ENCODE measurements at places on chromosomes 16 and 17.

GRCh38 chr16:66849549-66849948 is 5.3 kb downstream of the CA7 start:
- DNase-seq: no peak

- no peak for DNase-seq
Observed at GRCh38 chr17:42659079-42659931, at the start of gene TUBG2. Gene TUBG2 (plus strand): TSS chr17:42659284. CDS start chr17:42659504, 220 bp downstream.

DNA sequence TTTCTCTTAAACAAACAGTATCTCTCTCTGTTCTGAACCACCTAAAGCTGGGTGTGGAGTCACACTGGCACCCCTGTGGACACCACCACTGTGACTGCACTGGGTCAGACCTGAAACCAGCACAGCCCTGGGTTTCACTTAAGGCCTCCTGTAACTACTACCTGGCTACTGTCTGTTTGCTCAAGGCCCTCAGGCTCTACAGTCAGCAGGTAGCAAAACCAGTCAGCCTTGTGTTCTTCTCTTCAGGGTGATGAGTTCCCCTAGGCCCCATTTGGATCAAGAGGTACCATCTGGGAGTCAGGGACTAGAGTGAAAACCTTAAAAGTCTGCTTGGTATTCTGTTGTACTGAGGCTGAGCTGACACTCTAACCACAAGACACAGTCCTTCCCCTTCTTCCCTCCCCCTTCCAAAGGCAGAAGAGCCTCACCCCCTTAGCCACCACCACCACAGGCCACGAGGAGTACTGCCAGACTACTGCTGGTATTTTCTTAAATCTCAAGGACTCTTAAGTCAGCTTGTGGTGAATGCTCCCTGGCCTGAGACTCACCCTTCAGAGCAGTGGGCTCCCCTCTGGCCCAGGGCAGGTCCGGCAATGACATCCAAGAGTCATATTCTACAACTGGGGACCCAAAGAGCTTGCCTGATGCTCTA is 153.2 kb upstream of the MON1B start:
- no peak for DNase-seq

DNA sequence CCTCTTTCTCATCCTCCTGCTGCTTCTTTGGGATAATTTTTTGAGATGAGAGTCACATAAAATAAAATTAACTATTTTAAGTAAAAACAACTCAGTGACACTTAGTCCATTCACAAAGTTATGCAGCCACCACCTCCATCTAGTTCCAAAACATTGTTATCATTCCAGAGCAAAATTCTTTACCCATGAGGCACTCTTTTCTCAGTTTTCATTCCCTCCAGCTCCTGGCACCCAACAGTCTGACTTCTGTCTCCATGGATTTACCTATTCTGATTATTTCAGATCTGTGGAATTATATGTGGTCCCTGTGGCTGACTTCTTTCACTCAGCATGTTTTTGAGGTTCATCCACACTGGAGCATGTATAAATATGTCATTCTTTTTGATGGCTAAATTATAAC is 239.9 kb upstream of the DYNLRB2 start:
- DNase-seq: no peak

- DNase-seq: no peak
Observed at GRCh38 chr17:4444782-4445473, 11.2 kb downstream of the SPNS3 start.

- no peak for DNase-seq
Observed at GRCh38 chr17:82238472-82239201, 9.8 kb downstream of the SLC16A3 start.

- no peak for DNase-seq
Observed at GRCh38 chr17:68505951-68506350, 6.3 kb upstream of the PRKAR1A start.

GRCh38 chr17:7014995-7015958 is 2.9 kb downstream of the RNASEK start:
- DNase-seq: no peak

DNA sequence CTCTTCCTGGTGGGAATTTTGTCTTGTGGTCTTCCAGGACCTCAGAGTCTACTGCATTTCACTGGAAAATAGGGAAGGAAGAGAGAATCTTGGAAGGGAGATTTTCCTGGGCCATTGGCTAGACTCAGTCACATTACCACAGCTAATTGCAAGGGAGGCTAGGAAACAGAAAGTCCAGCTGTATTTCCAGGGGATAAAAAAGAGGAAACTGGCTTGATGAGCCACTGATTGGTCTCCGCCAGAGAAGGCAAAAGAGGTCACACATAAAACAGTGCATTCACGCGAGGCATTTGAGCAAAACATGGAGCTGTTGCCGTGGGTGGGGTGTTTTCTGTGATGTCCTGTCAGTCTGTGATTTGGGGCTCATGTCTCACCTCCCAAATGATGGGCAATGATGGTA is 345.3 kb downstream of the FOXL1 start:
- no peak for DNase-seq

Data from HAP-1 (cell line).